Stimulated activated CD8-positive, alpha-beta memory T cell treated with anti-CD3 and anti-CD28 coated beads, Interleukin-2, amount 100 ng/mL, for 1 hour (primary cell): ENCODE measurements at places on chromosomes 11 and 22.

- no peak for DNase-seq
Measured at GRCh38 chr11:4436411-4436810, 12.7 kb upstream of the OR52K2 start.

GRCh38 chr11:126268708-126269579, at the start of the genes FOXRED1 and SRPRA:
TSS of gene FOXRED1 (plus strand) at chr11:126269154. CDS start at chr11:126269207, 53 bp downstream.
TSS of gene SRPRA (minus strand) at chr11:126268895. CDS start at chr11:126268804, 91 bp downstream.
- peak; percentile 99 for DNase-seq

GRCh38 chr11:30991376-30991775, 378.2 kb downstream of the DCDC1 start:
- DNase-seq = no peak

DNA sequence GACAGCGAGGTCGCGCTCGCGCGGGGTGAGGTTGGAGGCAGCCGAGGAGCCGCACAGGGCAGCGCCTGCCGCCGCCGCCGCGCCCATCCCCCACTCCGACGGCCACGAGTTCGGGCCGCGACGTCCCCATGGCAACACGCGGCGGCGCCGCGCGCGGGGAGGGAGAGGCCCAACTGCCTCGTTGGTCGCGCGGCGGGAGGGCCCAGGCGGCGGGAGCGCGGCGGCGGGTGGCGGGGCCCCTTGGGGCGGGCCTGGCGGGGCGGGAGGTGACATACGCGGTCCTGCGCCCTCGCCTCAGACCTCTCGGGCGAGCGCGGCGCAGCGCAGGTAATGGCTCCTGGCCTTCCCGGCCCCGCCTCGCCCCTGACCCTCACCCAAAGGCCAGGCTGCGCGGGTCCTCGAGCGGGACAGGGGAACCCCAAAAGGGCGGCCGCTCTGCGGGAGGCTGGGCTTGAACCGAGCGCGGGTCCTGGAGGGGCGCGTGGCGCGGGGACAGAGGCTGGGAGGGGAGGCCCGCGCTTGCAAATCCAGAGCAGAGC, at the start of gene DEUP1:
Gene DEUP1, plus strand, starts transcription at position 297 of the 539 bp plus-strand sequence. CDS start 1,518 bp downstream, outside the sequence.
- DNase-seq = no peak

DNA sequence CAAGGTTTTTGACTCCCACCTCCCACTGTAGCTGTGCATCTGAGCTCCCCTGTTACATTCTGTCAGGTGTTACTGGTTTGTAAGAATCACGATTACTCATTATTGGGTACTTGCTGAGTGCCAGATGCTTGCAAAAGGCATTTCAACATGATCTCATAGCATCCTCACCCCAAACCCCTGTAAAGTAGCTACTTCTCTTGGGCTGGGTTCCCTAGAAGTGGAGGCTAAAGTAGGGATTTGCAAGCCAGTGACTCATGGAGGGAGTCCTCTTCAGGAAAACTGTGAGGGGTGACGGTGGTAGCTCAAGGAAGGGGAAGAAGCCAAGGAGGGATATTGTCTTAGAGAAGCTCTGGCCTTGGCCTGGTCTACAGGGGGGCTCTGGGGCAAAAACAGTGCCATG, 78.6 kb downstream of the TIMP3 start:
- DNase-seq = no peak
